ENCODE measurements at places on chromosomes 6 and 20. TPM values are rescaled to one million over a fixed set of nuclear protein-coding genes. Genes with fewer than 3 reads are reported as not detected.

Gene TAP2
- total RNA-seq, result 16.2 TPM

Gene BEND3
- 3.2 TPM for total RNA-seq

Gene OR2H1
- not detected for total RNA-seq

Gene WFDC10B
- total RNA-seq, result not detected

Gene SLC44A4
- total RNA-seq, result 7.5 TPM

Gene TNXB
- 0.05 TPM for total RNA-seq

Gene HAO1
- total RNA-seq, result not detected

Gene CGA
- not detected for total RNA-seq
